ENCODE measurements at places on chromosomes 2 and 18.

- no peak for DNase-seq
Observed at GRCh38 chr18:10514082-10514481, 11.7 kb upstream of the NAPG start.

DNA sequence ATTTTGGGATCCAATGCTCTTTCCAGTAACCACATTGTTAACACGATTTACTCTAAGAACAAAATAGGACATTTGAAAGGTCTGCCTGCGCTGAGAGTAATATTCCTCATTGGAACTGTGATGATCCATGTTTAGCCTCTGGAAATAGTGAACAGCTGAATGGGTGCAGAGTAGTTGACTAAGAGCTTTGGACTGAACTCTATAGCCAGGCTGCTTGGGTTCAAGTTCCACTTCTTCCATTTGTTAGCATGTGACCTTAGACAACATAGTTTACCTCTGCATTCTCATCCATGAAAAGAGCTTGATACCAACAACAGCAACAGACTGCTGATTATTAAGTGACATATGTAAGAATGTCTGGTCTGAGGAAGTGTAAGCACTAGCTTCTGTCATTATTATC is 128.3 kb upstream of the MMADHC start:
- no peak for DNase-seq

GRCh38 chr2:136714452-136714951 is 50.8 kb upstream of the THSD7B start:
- DNase-seq, result no peak

DNA sequence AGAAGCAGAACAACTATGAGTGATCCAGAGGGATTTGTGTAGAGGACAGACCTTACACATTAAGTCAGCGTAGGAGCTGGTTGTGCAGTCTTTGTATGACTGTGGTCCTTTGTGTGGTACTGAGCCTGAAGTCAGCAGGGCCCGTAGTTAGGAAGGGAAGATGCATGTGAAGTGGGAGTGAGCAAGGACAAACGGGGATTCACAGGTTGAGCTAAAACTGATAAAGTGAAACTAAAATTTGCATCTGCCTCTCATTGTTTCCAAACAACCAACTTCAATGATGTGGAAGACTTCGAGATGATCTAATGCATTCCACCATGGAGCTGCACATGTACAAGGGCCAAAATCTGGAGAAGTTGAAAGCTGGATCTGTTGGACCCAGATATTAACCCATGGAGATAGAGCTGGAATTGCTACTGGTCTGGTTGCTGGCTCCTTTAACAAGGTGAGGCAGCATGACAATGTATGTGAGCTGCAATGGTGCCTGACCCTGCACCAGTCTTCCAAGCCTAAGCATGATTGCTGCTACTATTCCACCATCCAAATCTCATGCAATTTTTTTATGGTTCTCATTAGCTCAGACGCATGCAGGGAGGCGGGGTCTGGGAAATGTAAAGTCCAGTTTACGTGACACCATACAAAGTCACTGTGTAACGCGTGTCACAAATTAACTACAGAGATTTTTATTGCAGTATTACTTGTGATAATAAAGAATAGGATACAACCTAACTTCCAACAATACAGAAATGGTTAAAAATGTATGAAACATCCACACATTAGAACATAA is 12.1 kb upstream of the CYBRD1 start:
- no peak for DNase-seq

DNA sequence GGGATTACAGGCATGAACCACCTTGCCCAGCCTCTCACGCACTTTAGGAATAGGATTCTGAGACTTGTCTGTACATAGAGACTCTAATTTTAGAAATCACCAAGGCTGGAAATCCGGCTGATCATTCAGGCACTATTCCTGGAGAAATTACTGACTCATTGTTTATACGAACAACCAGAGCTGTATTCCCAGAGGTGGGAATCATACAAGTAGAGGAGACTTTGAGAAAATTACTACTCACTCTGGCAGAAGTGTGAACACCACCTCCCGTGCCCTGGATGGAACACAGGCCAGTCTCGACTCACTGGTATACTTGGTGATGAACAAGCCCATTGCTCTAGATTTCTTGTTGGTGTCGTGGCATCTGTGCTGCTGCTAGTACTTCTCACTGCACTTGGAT is 5.8 kb upstream of the ADNP2 start:
- DNase-seq, result no peak

GRCh38 chr18:74395648-74396154 is 61.4 kb downstream of the DIPK1C start:
- DNase-seq, result no peak

DNA sequence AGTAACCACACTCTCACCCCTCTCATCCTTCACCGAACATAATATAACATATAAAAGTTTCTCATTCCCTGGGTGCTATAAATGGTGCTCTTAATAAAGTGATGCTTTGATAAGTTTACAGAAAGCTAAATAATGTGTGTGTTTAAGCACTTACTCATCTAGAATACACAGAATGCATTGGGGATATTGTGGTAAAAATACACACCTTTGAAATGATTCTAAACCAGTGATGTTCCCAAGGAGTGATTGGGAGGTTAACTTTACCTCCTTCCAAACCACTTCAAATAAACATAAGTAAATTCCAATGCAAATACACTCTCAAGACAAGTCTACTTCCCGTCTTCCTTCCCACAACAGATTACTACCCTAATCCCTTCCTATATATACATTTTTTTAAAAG is 85.3 kb upstream of the TWSG1 start:
- no peak for DNase-seq
